ENCODE measurements at places on chromosomes 11 and 22.
A peak's percentile ranks its signal among the peaks of the same experiment; 100 is the strongest.

GRCh38 chr11:105268404-105269062 is 129.0 kb upstream of the CARD18 start:
- no peak for DNase-seq

DNA sequence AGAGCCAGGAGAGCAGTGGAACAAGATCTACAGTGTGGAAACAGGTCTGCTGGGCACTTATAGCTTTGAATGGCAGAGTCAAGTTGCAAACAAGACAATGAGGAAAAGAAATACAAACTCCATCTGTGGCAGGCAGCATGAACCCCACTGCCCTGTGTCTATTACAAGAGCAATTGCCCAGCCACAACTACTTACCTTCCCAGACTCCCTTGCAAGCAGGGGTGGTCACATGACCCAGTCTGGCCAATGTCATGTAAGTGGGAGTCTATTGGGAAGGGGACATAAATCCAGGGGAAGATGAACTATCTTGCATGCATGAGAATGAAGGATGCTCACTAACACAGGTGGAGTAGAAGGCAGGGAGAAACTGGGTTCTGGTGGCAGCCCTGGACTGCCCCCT is 44.1 kb upstream of the RFPL3 start:
- DNase-seq = no peak

DNA sequence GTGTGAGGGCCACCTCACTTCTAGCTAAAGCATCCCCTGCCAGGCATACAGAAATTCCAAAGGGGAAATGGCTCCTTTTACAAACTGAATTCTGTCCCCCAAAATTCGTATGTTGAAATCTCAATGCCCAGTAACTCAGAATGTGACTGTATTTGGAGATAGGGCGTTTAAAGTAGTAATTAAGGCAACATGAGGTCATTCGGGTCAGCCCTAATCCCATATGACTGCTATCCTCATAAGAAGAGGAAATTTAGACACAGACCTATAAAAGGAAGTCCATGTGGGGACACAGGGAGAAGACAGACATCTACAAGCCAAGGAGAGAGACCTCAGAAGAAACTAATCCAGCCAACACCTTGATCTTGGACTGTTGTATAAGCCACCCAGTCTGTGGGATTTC is 119.1 kb downstream of the CHST1 start:
- no peak for DNase-seq

DNA sequence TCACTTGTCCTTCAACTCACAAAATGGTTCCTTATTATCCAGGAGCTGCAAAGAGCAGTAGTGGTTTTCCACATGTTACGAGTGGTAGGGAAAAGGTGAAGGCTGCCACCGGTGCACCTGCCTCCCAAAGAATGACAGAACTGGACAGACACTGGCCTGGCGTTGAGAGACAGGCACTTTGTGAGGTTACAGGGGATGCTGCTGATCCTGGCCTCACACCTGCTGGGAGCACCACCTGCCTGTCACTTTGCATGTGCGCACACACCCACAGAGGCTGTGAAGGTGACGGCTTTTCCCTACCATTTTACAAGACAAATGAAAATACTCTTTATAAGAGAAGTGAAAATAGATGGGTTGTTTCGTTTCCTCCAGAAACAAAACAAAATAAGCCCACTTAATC is 175.3 kb upstream of the B3GAT1 start:
- DNase-seq = no peak

GRCh38 chr11:131906963-131907362 is 536.5 kb downstream of the NTM start:
- no peak for DNase-seq

DNA sequence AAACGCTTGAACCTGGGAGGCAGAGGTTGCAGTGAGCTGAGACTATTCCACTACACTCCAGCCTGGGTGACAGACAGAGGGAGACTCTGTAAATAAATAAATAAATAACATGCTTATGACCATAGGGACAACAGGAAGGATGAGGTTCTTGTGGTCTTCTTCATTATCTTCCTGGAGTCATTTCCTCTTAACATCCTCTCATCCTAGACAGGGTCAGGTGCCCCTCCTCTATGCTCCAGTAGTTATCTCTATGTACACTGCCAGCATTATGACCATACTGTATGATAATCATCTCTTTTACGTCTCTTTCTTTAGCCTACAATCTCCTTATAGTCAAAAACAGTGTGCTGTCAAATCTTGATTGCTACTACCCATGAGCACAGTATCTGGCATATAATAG is 17.7 kb downstream of the RAB30 start:
- DNase-seq = no peak

GRCh38 chr22:20571531-20572007 is 64.2 kb downstream of the MED15 start:
- peak; percentile 12 for DNase-seq

DNA sequence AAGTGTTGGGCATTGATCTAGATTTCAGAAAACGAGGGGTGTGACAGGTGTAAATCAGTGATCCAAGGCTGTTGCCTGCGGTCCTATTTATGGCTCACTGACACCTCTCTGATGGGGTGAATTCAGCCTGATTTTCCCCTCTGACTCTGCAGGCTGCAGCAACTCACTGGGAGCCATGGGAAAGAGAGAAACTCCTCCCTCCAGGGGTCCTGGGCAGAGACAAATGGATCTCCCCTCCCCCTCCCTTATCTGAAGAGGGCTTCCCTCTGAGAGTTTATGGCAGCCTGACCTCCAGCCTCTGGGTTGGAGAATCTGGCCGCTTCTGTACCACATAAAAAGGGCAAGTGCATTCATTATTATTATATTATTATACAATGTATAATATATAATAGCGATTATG is 1.8 kb upstream of the PKNOX2 start:
- DNase-seq = no peak

GRCh38 chr22:44738347-44738715 is 14.0 kb upstream of the ARHGAP8 start:
- DNase-seq = no peak

Data from NCI-H460 (cell line).